ENCODE measurements at places on chromosomes 4 and X.

DNA sequence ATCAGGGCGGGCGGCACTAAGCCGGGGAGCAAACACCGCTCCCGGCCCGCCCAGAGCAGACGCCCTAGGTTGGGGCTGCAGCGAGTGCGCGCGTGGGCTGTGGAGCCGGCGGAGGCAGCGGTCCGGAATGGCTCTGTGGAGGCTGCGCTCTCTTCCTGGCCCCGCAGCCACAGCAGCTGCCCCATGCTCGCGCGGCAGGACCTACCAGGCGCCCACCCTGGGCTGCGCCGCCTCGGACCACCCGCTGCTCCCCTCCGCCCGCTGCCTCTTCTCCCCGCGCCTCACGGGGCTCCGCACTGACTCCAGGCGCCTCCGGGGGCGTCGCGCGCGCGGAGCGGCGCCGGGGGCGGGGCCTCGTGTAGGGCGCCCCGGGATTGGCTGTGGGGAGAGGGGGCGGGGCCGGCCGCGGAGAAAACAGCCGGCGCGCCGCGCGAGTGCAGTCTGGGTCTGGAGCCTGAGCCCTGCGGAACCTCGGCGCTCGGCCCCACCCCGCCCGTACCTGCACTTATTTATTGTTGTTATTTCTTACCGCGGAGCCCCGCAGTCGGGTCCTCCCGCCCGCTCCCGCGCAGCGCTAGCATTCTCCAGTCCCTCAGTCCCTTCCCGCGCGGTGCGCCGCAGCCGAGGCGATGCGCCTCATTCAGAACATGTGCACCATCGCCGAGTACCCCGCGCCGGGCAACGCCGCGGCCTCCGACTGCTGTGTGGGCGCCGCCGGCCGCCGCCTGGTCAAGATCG, at the start of gene RASL11B:
Gene RASL11B (plus strand): TSS at position 439 of the 738 bp plus-strand sequence. CDS start 191 bp downstream, at position 630.
- DNase-seq: peak; percentile 96
- H3K4me3 ChIP-seq: peak within 1 kb of the TSS; percentile 85
- H3K36me3 ChIP-seq: no peaks in the 10 kb centered on the region
- peaks cover 11% of the 10 kb centered on the region for H3K4me1 ChIP-seq
- H3K27ac ChIP-seq: peak within 1 kb of the TSS; percentile 39

DNA sequence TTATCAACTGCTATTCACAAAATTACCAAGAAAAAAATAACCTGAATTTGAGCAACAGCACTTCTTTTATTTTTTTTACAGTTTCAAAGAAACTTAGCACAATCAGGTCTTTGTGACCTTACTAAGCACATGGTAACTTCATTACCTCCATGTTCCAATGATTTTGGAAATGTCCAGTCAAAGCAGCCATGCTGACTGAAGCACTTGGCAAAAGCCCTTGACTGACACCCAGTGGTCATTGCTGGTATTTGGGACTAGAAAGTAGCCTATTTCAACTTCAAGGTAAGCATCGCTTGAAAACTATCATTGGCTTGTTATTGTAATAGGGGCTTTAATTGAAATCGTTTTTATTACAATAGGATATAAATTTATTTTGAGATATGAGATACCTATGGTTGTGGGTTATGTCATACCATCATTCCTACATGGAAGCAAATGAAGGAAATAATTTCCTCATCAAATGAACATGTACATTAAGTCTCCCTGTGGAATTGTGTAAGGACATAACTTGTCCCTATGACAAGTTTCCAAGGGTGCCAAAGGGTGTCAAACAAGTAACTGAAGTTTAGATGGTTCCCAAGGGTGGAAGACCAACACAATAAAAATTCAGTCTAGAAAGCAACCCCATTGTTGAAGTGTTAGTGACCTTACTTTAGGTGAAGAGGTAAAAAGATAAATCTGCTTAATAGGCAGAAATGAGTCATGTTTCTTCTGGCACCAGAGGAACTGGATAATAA, 15.2 kb upstream of the ANXA10 start:
- no peaks in the 10 kb centered on the region for H3K36me3 ChIP-seq
- H3K27ac ChIP-seq: no peak overlapping the region
- no peak overlapping the region for H3K4me3 ChIP-seq
- no peaks in the 10 kb centered on the region for H3K4me1 ChIP-seq
- DNase-seq: peak; percentile 78

DNA sequence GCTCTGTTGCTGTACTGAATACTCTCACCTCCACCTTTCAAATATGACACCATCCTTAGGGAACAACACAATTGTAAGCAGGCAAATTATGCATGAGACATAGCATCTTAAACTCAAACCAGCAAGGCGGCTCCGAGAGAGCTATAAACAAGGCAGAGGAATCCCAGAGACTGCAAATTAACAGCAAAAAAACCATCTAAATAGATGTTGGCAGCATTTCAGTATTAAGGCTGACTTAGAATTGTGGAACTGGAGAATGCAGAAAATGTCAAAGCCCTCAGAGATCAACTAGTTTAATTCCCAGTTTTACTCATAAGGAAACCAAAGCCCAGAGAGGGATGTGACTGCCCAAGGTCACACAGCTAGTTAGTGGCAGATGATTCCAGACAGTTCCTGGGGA, 37.2 kb upstream of the SPANXC start:
- H3K4me1 ChIP-seq: no peaks in the 10 kb centered on the region
- no peak overlapping the region for H3K4me3 ChIP-seq
- no peak overlapping the region for H3K27ac ChIP-seq
- H3K27me3 ChIP-seq: no peaks in the 10 kb centered on the region

DNA sequence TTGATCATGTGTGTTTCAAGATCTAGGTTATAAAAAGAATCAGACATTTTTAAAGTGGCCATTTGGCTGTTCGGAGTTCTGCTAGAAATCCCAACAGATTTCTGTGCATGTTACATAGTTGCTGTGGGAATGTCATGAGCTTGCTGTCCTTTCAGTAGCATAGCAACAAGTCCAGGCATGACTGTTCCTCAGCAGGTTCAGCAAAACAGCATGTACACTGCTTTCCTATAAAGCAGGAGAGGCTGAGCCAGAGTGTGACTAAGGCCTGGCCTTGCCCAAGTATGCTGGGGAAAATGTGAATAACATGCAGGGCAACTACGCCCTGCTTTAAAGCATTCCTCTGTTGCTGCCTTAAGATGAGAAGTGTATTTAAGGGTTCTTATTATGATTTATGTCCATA, 217.1 kb upstream of the SMIM31 start:
- H3K27me3 ChIP-seq: no peaks in the 10 kb centered on the region
- no peaks in the 10 kb centered on the region for H3K4me1 ChIP-seq
- no peak overlapping the region for H3K4me3 ChIP-seq
- no peak overlapping the region for H3K27ac ChIP-seq

DNA sequence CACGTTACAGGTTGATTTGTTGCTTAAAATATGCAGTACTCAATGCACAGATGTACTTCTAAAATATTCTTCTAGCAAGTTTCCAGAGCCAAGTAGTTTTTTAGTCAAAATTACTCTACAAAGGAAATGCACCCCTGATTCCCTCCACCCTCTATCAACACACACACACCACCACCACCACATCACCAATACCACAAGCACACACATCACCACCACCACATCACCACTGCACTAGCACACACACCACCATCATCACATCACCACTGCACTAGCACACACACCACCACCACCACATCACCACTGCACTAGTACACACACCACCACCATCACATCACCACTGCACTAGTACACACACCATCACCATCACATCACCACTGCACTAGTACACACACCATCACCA, 105.2 kb upstream of the FRG1 start:
- no peak overlapping the region for H3K4me3 ChIP-seq
- H3K27ac ChIP-seq: no peak overlapping the region
- no peaks in the 10 kb centered on the region for H3K36me3 ChIP-seq
- DNase-seq: no peak
- no peaks in the 10 kb centered on the region for H3K4me1 ChIP-seq
- no peaks in the 10 kb centered on the region for H3K27me3 ChIP-seq

- no peaks in the 10 kb centered on the region for H3K4me1 ChIP-seq
- no peak for DNase-seq
- no peak overlapping the region for H3K27ac ChIP-seq
- H3K27me3 ChIP-seq: no peaks in the 10 kb centered on the region
These were observed 791.7 kb upstream of the AGA start for GRCh38 chr4:178233906-178234305.

DNA sequence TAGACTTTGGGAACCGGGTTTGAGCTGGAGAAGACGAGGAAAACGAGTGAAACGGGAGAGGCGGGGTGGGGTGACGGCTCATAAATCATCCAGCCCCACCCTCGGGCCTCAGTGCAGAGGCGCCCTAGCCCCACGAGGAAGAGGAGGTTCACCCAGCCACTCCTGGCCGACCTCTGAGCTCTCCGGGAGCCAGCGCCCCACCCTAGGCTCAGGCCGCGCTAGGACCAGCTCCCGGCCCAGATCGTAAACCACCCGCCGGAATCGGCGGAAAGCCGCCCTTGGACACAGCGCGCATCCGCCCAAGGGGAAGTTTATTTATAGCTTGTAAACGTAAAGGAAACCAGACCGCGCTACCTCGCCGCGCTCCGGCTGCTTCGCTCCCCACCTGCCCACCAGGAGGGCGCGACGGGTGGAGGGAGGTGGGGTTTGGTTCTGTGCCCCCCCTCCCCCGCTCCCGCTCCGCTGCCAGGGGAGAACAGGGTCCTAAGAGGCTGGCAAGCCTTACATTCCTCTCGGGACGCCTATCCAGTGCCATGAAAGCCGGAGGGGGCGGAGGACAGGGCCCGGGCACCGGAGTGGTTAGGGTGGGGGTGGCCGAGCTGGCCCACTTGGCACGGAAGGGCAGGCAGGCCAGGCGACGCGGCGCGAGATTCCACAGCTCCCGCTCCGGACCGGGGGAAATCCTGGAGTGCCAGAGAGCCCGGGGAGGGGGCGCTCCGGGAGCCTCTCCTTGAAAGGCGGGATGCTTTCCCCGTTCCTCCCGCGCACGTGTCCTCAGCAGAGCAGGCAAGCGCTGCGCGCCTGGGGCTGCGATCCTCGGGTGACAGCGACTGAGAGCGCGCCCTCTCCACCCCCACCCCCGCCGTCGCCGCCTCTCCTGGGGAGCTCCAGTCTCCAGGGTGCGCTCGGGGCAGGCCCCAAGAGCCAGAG, 84.2 kb downstream of the BCOR start:
- H3K27ac ChIP-seq: peak overlapping the region; percentile 88
- H3K4me1 ChIP-seq: peaks cover 18% of the 10 kb centered on the region
- H3K4me3 ChIP-seq: peak overlapping the region; percentile 80

GRCh38 chr4:128141866-128142265, 80.8 kb downstream of the LARP1B start:
- H3K36me3 ChIP-seq: peaks cover 19% of the 10 kb centered on the region
- DNase-seq: no peak
- no peak overlapping the region for H3K4me3 ChIP-seq
- H3K27me3 ChIP-seq: no peaks in the 10 kb centered on the region

DNA sequence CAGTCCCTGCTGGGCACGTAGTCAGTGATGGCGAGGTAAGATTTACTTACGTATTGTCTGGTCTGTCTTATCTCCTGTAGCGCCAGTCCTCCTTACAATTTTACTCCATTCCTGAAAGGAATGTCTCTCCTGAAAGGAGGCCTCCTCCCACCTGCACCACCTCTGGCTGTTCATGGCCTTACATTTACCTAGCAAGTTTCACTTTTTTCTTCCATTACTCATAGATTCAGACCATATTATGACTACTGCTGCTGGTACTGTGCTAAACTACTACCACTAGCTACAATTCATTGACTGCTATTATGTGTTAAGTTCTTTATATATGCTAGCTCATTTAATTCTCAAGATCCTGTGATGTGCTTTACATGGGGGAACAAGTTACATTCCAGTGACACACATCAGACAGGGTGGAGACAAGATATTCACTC, 189.9 kb downstream of the BMPR1B start:
- no peak overlapping the region for H3K4me3 ChIP-seq
- no peaks in the 10 kb centered on the region for H3K36me3 ChIP-seq
- H3K27me3 ChIP-seq: no peaks in the 10 kb centered on the region
- DNase-seq: no peak
- H3K4me1 ChIP-seq: no peaks in the 10 kb centered on the region
- H3K27ac ChIP-seq: no peak overlapping the region

DNA sequence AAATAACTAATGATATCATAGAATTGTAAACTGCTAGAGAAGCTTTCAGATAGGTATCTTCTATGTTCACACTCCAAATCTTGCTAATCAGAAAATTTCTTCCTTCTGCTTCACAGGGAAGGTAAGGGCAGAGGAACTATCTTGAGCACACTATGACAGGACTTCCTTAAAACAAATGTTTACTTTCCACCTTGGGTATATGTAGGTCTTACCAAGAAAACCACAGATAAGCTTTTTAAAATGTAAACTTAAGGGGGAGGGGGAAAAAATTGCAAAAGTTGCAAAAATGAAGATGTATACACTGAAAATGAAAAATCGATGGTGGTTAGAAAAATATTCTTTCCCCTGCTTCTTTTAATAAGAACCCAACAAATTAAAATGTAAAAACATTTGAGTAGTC, 30.9 kb downstream of the YTHDC1 start:
- DNase-seq: no peak
- H3K4me3 ChIP-seq: no peak overlapping the region
- H3K36me3 ChIP-seq: peaks cover 47% of the 10 kb centered on the region
- peak overlapping the region; percentile 19 for H3K27ac ChIP-seq
- H3K4me1 ChIP-seq: peaks cover 11% of the 10 kb centered on the region
- H3K27me3 ChIP-seq: no peaks in the 10 kb centered on the region

DNA sequence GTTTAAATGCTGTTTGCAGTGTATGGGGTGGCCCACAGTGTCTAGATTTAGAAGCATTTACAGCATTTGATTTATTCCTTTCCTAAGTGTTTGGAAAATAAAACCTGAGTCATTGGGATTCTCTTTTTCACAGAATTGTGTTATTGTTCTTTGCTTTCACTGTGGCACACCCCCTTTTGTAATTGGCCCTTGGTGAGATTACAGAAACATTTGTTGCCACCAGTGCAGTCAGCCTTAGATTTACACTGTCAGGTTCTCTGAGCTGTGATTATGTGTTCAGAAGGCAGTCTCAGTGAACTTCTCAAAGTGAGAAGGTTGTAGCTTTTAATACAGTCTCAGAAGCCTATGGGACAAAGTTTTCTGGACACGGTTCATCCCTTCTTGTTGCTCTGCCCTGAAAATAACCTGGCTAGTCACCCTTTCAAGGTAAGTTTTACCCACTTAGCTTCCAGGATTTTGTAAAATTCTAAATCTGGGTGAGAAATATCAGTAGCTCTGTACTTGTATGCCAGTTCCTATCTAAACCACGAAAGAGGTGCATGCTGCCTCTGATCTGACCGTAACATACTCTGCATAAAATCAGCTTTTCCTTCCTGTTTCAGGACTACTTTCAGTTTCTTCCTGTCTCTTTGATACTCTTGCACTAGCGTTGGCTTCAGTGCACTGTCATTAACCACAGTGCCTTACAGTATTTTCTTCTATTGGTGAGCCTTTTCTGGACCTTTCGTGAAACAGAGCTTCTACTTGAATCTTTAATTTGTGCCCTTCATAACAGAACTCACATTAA, 12.6 kb downstream of the RUFY3 start:
- H3K27ac ChIP-seq: peak overlapping the region; percentile 48
- H3K4me3 ChIP-seq: peak overlapping the region; percentile 73
- peaks cover 33% of the 10 kb centered on the region for H3K4me1 ChIP-seq
- DNase-seq: peak; percentile 85
- no peaks in the 10 kb centered on the region for H3K36me3 ChIP-seq
